ENCODE measurements at places on chromosomes 3 and 15.
A peak's percentile ranks its signal among the peaks of the same experiment; 100 is the strongest.

DNA sequence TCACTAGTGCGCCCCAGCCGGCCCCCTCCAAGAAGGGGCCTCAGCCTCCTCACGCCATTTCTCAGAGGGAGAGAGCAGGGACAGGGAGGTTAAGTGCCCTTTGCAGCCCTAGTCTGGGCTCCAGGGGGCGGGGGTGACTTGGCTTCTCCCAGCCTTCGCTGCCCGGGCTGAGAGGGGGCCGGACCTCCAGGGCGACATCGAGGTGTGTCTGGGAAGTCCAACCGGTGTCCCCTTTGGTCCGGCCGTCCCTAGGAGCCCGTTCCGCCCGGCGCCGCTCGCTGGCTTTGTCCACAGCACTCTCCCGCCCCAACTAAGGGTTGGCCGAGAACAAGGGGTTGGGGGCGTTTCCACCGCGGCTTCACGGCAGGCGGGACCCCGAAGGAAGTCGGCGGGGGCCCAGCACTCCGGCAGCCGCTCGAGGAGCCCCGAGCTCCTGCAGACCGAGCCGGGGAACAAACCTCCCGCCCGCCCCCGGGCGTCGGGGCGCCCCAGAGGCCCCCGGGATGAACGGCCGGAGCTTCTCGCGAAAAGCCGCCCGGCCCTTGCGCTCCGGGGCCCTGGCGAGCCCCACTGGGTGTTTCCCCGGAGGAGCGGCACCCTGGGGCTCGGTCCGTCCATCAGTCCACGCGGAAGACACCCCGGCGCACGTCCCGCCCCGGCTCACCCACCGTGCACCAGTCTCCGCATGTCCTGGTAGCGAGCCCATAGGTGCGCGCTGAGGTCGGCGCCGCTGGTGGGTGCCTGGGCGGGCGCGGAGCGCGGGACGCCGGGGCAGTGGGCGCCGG is 627 bp downstream of the NT5DC2 start:
- peak; percentile 25 for DNase-seq

DNA sequence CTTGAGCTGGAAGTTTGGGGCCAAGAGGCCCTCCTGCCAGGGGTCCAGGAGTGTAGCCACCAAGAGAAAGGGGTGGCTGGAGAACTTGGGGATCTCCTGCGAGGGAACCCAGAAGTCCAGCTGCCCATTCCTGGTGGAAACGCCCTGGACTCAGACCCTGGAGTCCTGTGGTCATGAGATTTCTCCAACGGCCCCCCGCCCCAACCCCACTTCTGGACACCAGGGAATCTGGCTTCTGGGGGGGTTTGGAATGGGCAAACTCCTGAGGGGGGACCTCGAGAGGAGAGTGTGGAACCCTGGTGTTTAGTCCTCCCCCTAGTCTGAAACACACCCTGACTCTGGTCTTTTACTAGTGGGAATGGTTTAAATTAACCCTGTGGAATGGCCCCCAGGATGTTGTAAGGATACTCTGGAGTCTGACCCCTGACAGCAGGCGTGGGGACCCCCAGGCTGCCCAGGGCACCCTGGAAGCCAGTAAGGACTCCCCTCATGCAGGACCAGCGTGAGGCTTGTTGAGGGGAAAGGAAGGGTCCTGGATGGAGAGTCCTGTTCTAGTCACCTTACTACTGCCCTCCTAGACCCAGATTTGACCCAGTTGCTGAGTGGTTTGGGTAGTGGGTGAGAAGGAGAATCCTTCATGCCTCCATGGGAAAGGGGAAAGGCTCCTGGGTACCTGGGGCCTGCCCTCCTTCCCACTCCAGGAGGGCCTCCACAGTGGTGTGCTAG is 540 bp downstream of the KLHDC8B start:
- DNase-seq: no peak

DNA sequence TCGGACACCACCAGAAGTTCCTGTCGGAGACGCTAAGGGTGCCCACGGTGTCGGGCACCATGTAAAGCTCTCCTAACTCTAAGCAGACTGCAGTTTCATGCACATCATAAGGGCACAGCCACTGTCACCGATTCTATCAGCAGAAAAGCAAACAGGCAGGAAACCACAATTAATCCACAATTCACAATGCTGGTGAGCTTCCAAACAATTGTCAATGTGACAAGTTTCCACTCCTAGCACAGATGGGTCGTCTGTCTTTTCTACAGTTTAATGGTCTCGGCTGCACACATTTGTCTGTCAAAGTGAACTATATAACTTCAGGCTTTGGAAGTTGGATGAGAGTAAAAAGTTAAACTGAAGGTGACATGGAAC is 8.8 kb upstream of the OCA2 start:
- DNase-seq: no peak

GRCh38 chr3:46979958-46980497 is 562 bp downstream of the NBEAL2 start:
- DNase-seq: no peak

DNA sequence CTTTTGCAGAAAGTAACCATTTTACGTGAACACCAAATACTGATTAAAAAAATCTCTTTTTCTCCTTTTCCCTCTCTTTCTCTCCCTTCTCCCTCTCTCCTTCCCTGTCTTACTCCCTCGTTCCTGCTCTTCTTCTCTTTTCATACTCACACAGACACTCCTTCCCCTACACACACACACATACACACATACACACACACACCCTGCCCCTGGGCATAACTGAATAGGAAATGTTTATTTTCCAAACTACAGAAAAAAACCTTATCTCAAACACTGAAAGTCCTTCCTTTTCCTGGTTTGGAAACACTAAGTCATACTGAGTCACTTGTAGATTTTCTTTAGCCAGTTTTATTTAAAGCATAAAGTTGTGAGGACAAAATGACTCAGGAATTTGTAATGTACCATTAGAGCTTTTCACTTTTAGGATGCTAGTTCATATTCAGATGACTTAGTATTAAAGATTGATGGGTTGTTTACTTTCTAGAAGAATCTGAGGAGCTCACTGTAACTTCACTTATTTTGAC is 62.4 kb downstream of the MBNL1 start:
- DNase-seq: no peak

- no peak for DNase-seq
These were observed 6.6 kb upstream of the STARD5 start for GRCh38 chr15:81330366-81331090.

DNA sequence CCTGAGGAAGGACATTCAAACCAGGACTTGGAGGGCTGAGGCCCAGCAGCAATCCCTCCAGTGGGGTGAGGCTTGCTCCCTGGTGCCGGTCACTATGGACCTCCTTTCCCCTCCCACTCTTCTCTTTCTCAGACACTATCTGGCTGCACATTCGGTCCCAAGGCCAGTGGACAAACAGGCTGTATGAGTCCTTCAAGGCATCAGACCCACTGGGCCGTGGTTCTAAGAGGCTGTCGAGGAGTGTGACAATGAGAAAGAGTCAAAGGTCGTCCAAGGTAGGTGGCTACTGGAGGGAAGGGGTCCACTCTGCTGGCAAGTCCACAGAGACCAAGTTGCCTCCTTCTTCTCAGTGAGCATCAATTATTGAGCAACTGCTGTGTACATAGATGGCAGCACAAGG is 28.0 kb downstream of the NOX5 start:
- no peak for DNase-seq

GRCh38 chr15:33059184-33059583 is 135.3 kb downstream of the FMN1 start:
- no peak for DNase-seq

- peak; percentile 6 for DNase-seq
These were observed at the start of gene CNTN4 for GRCh38 chr3:2098398-2099027. TSS of gene CNTN4 (plus strand) at chr3:2098866.

DNA sequence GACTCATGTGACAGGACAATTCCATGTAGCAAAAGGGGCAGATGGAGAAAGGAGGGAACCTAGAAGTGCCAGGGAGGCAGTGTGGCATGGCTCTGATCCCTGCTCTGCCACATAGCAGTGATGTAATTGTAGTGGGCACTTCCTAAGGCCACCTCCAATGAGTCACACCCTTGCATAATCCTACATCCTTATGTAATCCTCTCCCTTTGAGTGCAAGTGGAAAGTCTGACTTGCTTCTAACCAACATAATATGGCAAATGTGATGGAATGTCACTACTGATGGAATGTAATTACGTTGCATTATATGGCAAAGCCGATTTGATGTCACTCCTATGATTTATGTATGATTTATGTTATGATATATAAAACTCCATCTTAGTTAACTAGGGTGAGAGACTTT is 72.9 kb upstream of the ATP2C1 start:
- DNase-seq: no peak

- DNase-seq: no peak
These were observed 41.3 kb downstream of the GLDN start for GRCh38 chr15:51382787-51383186.

GRCh38 chr3:152084441-152085158 is 184.1 kb upstream of the MBNL1 start:
- DNase-seq: no peak

DNA sequence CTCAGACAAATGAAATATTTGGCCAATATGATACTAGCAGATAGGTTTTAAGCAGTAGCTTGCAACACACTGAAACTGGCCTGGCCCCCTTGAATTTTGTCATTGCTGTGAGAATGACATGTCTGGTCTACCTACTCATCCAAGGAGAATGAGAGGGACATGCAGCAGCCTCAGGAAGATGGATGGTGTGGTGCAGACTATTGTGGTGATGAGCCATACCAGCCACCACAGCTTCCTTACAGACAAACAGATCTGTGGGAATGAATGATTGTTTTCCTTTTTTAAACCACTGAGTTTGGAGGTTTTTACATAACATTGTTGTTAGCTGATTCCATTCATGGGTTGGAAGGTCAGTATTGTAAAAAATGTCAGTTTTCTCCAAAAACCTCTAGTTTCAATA is 133.7 kb upstream of the POU1F1 start:
- DNase-seq: no peak

- no peak for DNase-seq
These were observed 5.0 kb upstream of the IL17RE start for GRCh38 chr3:9897408-9898372.

GRCh38 chr3:183283886-183284285 is 30.8 kb downstream of the B3GNT5 start:
- DNase-seq: no peak

DNA sequence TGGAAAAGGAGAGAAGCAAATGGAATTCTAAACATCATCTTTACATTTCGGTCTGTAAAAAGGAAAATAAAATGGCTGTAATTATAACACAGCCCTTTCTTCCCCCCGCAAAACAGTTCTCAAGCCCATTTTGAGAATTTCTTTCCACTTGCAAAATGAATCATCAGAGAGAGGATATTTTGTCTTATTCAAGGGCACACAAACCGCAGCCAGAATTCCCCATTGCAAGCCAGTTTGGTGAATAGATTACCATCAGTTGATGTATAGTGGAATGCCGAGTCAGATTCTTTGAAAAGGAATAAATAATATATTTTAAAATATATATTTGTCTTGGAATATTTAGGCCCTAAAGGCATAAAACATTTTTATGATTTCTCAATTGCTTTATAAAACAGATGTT is 420.4 kb upstream of the SEMA6D start:
- no peak for DNase-seq

DNA sequence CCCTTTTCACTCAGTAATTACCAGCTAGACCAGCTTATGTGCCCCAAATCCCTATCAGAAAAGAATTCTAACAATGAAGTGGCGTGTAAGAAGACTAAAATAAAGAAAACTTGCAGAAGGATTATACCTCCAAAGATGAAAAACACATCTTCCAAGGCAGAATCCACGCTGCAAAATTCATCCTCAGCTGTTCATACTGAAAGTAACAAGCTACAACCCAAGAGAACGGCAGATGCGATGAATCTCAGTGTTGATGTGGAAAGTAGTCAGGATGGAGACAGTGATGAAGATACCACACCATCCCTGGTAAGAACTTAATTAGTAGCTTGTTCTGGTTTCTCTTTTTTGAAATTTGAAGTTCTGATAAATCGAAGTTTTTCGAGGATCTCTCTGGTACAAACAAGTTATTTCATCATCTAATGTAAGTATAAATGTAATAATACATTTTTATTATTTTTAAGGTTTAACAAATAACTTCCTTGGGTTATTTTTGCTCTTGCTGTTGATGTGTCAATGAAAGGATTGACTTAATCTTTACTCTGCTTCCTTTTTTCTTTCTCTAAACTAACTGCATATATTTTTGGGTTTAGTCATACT is 1.4 kb downstream of the WDR76 start:
- DNase-seq: no peak

DNA sequence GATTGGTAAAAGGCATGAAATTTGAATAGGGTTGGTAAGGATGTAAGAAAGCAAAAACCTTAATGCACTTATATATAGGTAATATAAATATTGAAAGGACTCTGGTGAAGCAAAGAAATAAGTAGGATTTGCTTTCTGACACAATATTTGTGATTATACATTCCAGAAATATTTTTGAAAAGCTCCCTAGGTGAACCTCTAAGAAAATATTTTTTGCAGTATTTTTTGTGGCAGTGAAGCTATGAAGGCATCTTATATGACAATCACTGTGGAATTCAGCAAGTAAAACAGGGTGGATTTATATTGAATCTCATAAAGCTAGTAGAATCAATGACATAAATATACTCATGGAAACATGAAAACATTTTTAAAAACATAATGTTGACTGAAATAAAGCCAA is 119.6 kb upstream of the EPHA3 start:
- DNase-seq: no peak

DNA sequence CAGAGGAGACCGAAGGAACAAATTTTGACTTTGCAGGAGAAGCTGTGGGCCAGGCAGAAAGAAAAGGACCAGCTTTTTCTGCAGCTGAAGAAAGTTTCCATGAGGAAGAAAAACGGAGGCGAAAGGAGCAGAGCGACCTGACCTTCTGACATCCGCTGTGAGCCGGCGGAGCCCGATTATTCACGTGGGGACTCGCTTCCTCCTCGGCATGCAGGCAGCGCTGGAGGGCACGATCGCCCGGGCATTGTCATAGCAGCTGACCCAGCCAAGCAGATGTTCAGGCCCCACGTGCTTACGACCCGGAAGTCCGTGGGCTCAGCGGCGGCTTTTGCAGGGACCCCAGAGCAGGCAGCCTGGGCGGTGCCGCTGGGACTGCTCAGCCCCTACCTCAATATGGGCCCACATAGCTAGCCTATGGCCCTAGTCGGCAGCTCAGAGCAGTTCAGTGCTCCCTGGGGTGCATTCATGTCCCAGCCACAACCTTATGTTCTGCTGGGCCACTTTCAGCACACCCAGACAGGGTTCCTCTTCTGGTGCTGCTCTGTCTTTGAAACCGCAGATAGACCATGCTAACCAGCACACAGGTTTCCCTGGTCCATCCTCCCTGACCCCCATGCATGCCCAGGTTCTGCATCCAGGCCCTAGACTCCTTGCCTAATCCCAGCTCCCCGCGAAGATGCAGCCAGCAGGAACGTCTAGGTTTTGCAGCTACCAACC is 10.5 kb upstream of the EIF4A2 start:
- peak; percentile 45 for DNase-seq

- no peak for DNase-seq
These were observed 1074.1 kb downstream of the SI start for GRCh38 chr3:164004205-164004604.
